ENCODE measurements at places on chromosomes 2 and 18. TPM values are rescaled to one million over a fixed set of nuclear protein-coding genes. Genes with fewer than 3 reads are reported as not detected.

DNA sequence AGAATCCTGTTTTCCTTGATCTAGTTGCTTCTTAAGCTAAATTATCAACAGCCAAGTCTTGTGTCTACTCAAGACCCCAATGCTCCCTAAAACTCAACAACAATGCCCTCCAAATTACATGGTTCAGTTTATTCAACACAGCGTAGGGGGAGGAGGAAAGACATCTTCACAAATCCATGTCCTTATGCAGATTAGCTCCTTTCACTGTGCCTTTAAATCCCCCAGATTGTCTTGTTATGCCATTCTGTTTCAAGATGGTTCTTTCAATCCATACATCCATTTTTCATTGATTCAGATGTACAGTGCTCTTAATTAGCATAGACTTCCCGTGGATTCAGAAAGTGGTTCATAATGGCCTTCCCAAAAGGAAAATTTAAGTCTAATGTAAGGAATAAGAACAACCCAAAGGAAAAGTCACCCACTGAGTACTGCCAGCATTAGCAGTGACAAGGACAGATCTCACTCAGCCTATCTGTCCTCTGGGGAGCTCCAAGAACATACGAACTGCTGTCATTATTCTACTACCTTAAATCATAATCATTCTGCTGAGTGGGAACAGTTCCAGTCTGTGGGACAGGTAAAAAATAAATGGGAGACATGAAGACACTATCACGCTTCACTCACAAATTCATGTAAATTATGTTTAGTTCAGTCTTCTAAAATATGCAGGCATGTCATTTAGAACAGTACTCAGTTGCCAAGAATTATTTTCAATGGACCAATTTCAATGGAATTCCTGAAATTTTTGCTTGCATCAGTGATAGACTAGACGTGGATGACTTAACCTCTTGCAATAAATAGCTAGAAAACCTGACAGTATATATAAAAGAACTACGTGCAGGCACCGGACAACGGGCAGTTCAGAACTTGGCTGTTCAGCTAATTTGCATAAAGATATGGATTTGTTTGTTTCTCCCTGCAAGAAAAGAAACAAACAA lies 58.9 kb upstream of the RNU4ATAC start:
- DNase-seq: no peak

GRCh38 chr2:46298522-46299353 lies 1.5 kb downstream of the EPAS1 start:
- peak; percentile 86 for DNase-seq

DNA sequence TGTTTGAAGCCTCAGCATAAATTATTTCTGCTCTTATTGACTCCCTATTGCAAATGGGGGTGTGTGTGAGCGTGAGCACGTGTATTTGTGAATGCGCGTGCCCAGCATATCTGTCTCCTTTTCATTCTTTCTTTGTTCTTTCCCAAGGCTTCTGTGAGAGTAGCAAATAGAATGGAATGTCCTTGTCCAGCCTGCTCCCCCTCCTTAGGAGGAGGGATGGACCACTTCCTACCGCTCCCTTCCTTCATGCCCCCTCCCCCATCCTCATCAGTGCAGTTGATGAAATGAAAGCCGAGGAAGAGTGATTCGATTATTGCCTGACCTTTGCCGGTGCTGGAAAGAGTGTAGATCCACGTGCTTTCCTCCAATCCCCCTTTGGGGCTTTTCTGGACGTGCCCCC lies 102.0 kb downstream of the CPO start:
- DNase-seq: no peak

DNA sequence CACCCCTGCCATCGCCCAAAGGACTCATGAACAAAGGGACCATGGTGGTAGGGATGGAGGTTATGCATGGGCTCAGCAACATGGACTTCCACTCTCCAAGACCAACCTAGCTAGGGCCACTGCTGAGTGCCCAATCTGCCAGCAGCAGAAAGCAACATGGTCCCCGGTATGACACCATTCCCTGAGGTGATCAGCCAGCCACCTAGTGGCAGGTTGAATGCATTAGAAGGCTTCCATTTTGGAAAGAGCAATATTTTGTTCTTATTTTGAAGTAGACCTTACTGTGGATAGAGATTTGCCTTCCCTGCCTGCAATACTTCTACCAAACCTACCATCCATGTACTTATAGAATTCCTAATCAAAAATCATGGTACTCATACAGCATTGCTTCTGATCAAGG lies 99.8 kb downstream of the METTL4 start:
- DNase-seq: no peak

GRCh38 chr18:64202210-64202836 lies 53.4 kb upstream of the LINC00305 start:
- no peak for DNase-seq

DNA sequence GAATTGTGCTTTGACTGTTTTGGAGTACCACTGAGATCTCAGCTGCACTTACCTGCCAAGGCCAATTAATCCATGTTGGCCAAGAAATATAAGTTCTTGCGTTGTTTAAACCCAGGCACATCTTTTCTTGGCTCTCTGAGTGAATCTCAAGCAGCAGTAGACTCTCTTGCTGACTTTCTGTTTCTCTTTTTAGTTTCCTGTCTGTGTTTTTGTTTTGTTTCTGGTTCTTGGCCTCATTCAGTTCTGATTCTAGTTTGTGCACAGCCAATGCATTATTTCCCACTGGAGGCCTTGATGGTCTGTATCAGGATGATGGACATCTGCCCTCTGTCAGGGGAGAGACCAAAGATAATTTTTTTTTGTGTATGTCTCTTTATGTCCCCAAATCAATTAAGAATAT lies 379.4 kb downstream of the CDH2 start:
- DNase-seq: no peak

DNA sequence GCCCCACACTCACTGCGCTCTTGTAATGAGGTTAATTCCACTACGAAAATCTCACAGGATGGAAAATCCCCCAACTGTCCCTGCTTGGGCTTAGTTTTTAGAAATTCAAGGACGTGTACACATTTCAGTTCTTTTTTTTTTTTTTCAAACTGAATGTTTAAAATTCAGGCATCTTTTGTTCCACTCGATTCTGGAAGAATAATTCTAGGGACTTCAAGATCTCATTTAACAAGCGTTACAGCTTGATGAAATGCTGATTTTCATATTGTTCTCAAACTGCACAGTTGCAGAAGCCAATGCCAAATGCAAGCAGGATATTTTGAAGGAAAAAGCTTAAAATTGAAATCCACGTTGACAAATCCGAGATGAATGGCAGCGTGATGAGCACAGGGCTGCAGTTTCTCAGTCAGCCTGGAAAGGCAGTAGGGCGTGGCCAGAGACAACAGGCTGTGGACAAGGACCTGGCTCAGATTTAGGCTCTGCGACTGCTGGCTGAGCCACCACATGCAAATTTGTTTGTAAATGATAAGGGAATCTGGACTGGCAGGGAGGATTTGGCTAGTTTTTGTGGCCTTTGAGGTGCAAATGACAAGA lies 128.1 kb upstream of the MYCN start:
- no peak for DNase-seq

GRCh38 chr2:98698896-98699295 lies 32.0 kb downstream of the MGAT4A start:
- DNase-seq: no peak

DNA sequence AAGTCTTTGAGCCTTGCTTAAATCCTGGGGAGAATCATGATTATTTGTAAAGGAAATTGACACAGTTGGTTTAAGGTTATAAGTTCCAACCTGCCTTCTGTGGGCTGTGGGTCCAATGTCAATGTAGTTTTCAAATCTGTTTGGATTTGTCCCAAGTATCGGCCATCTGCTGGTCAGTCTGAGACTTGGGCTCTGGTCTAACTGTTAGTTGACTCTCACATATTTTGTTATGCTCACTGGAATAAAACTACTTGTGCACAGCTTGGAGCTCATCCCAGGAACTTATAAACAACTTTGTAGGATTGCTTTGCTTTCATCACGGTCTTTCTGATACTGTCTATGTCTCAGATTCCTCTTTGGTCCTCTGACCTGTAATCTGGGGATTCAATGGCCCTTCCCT lies 1026.2 kb upstream of the ZEB2 start:
- DNase-seq: no peak

GRCh38 chr2:60641811-60642788 lies 88.6 kb upstream of the BCL11A start:
- DNase-seq: no peak

- DNase-seq: no peak
These were observed 227.6 kb downstream of the DYSF start for GRCh38 chr2:71680925-71681324.

GRCh38 chr2:232320443-232320803 lies 58.1 kb upstream of the ALPP start:
- DNase-seq: no peak

GRCh38 chr2:142980246-142981068 lies 103.0 kb downstream of the KYNU start:
- DNase-seq: no peak

DNA sequence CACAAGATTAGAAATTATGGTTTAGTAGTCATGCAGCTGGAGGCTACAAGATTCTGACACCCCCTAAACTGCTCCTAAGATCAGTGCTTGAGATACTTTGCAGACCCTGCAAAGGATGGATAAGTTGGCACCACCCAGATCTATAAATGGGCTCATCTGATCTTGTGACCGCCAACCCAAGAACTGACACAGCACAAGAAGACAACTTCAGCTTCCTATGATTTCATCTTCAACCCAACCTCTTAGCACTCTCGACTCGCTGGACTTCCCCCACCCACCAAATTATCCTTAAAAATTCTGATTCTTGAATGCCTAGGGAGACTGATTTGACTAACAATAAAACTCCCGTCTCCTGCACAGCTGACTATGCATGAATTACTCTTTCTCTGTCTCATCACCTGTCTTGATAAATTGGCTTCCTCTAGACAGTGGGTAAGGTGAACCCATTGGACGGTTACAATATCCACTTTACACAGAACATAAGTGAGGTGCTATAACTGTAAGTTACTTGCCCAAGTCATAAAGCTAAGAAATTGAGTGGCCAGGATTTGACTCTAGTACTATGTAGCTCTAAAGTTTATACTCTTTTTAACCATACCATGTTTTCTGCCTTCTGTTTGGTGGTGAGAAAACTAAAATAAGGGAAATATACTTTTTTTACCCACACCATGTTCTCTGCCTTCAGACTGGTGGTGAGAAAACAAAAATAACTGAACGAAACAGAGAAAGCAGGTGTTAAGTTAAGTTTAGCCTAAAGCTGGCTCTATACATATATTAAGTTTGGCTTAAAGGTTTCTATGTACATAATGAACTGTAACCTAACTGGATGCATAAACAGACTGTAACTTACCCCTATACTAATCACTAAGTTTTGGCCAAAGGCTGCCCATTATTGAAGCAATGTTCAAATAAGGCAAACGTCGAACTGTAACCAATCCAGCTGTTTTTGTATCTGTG lies 962.3 kb upstream of the NXPH2 start:
- DNase-seq: no peak

GRCh38 chr2:116724550-116724949 lies 1089.9 kb upstream of the DDX18 start:
- no peak for DNase-seq

The CD226 gene
- total RNA-seq: 0.97 TPM

The NT5DC4 gene
- not detected for total RNA-seq

The OTOF gene
- total RNA-seq: 0.18 TPM

The BAZ2B gene
- total RNA-seq: 33.2 TPM

The LRRC30 gene
- total RNA-seq: not detected

The SDC1 gene
- total RNA-seq: 0.21 TPM

The ARHGAP25 gene
- total RNA-seq: 6.8 TPM

The CYTIP gene
- 4.9 TPM for total RNA-seq

The HSBP1L1 gene
- total RNA-seq: 9.4 TPM

The GPR39 gene
- not detected for total RNA-seq

The LIMS3 gene
- total RNA-seq: 3.0 TPM

The DUSP11 gene
- 12.5 TPM for total RNA-seq

The COL4A4 gene
- total RNA-seq: 17.2 TPM
